ENCODE measurements at places on chromosomes 13 and 19.

- no peak for DNase-seq
Observed at GRCh38 chr13:108230377-108230776, 12.2 kb downstream of the ABHD13 start.

GRCh38 chr13:79508224-79508961, 27.4 kb downstream of the NDFIP2 start:
- no peak for DNase-seq

GRCh38 chr13:37648609-37649008, 50.0 kb upstream of the POSTN start:
- DNase-seq = no peak

DNA sequence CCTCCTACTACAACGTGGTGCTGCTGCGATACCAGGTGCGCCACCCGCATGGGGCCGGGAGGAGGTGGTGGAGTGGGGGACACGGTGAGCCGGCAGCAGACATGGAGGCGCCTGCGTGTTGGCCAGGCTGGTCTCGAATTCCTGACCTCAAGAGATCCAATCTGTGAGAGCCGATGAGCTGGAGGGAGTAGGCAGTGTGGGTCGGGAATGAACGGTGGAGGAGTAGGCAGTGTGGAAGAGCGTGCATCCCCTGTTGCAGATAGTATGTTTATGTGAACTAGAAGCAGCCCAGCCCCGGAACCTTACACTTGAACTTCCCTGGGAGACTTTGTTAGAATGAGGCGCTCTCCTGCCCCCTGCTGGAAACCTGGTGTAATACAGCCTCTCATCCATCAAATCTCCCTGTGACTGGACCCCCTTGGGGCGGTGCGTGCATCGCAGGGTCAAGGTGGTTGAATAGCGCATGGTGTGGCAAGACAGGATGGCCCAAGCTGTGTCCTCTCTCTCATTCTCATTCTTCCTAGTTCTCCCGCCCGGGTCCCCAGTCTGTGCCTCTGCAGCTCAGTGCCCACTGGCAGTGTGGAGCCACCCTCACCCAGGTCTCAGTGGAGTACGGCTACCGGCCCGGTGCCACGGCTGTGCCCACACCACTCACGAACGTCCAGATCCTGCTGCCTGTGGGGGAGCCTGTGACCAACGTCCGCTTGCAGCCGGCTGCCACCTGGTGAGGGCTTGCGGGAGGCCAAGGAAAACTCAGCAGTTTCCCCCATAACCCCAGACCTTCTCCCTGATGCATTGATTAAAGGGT, 10.5 kb upstream of the B3GNT3 start:
- peak; percentile 25 for DNase-seq

- DNase-seq = no peak
Observed at GRCh38 chr13:62960723-62961122, 1545.1 kb upstream of the PCDH20 start.

DNA sequence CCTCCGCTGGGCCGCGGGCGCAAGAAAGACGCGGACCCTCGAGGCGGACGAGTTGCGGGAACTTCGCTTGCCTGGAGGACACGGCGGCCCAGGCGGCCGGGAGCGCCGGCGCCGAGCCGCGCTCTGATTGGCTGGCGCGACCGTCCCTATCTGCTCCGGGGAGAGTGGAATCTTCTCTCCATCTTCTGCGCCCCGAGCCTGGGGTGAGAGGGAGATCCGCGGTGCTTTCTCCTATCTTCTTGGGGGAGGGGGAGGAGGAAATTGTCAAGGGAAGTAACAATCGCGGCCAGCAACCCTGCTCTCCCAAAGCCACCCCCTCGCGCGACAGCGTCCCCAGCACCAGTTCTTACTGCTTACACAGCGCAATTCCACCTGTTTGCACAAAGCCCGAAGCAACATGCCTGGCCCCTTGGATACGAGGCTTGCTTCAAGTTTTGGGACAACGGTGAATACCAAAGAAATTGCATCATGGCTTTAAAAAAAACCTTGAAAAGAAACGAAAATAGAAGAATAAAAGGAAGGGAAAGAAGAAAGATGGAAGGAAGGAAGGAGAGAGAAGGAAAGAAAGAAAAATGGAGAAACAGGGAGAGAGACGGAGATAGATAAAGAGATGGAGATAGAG, 4.8 kb downstream of the SOX21 start:
- DNase-seq = no peak

GRCh38 chr19:53912653-53913052, 3.6 kb downstream of the CACNG7 start:
- no peak for DNase-seq

DNA sequence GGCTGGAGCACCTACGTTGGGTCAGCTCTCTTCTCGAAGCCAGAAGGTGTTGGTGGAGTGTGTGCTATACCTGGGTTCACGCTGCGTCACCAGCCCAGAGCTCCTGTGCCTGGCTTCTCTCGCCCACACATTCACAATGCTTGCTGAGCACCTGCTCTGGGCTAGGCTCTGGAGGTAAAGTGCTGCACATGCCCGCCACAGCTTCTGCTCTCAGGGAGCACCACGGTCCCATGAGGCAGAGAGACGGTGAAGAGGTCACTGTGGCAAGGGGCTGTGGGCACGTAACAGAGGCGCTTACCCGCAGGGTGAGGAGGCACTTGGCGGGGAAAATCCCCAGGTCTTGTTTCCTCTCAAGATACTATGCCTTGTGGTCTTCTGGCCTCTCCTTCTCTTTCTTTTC, 174.2 kb downstream of the TEX29 start:
- no peak for DNase-seq

DNA sequence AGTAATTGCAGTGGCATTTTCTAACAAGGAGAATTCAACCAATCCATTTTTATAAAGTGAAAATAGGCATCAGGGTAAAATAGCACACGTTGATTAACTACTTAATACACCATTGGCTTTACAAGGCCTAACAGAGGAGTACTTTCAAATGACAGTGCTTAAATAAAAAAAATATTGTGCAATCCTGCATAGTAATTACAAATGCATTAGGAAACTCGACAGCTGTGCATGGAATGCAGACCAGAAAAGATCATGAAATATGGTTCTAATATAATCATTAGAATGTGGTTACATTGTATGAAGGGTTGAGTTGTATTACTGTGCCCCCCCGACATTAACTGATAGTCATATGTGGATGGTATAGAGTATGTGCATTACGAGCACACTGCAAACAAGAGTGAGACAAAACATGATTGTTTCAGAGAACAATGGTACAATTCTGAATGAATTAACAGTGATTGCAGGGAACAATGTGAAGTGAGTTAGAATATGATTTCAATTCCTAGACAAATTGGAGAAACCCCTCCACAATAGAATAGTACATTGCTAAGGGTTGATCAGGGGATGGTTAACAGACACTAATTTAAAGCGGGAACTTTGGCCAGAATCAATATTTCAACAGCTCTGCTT, 270.6 kb downstream of the GPC5 start:
- DNase-seq = no peak

DNA sequence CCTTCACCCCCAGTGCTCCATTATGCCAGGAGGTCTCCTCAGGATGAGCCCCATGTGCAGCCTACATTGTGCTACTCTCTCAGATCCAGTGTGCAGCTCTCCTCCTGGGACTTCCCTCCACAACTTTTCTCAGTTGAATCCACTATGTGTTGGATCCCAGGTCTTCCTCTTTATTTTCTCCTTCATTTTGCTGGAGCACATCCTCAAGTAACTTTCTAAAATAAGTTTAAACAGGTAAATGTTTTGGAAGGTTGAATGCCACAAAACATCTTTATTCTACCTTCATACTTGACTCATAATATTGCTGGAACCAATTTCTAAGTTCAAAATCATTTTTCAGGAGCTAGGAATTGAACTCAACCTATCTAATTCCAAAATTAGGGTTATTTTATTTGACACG, 52.1 kb downstream of the C13orf46 start:
- DNase-seq = no peak

- DNase-seq = peak; percentile 73
Observed at GRCh38 chr13:102773441-102774213, at the start of gene TEX30. Gene TEX30 (minus strand): TSS chr13:102773786. CDS start chr13:102770026, 3,760 bp downstream.

DNA sequence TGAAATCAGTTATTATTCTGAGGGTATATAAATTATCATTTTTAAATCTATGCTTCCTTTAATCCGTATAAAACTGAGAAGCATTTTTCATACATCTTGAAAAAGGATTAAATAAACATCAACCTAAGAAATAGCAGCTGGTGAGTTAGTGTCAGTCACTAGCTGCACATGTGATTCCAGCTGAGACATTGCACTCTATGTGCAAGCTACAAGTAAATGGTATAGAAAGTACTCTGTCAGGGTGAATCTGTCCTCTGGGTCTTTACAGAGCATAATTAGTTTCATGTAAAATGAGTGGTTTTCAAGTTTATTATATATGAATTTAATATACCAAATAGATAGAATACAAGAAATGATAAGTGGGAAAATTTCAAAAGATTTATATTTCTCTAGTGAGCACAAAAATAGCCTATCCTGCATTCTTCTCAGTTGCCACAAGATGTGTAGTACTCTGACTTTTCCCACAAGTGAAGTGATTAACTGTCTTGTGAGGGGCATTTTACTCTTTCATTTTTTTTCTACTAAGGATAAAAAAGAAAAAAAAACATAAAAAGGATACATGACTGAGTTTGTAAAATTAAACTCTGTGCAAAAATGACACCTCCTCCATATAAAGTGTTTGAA, 1372.1 kb downstream of the PCDH9 start:
- DNase-seq = no peak

DNA sequence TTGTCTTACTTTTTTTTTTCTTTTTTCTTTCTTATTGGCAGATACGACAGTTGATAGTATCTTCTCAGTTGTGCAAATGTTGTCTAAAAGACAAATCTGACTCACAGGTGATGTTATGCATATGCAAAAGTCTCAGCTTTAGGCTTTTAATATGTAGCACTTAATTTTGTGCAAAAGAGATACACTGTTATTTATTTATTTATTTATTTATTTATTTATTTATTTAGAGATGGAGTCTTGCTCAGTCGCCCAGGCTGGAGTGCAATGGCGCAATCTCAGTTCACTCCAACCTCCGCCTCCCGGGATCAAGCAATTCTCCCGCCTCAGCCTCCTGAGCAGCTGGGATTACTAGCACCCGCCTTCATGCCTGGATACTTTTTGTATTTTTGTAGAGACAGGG, 383.9 kb upstream of the PCDH9 start:
- DNase-seq = no peak

- no peak for DNase-seq
Observed at GRCh38 chr13:44068737-44069136, 189.0 kb downstream of the LACC1 start.

- DNase-seq = no peak
Observed at GRCh38 chr19:15838351-15838750, 22.9 kb upstream of the OR10H1 start.

- DNase-seq = no peak
Observed at GRCh38 chr19:32497391-32497790, 83.6 kb upstream of the PDCD5 start.

DNA sequence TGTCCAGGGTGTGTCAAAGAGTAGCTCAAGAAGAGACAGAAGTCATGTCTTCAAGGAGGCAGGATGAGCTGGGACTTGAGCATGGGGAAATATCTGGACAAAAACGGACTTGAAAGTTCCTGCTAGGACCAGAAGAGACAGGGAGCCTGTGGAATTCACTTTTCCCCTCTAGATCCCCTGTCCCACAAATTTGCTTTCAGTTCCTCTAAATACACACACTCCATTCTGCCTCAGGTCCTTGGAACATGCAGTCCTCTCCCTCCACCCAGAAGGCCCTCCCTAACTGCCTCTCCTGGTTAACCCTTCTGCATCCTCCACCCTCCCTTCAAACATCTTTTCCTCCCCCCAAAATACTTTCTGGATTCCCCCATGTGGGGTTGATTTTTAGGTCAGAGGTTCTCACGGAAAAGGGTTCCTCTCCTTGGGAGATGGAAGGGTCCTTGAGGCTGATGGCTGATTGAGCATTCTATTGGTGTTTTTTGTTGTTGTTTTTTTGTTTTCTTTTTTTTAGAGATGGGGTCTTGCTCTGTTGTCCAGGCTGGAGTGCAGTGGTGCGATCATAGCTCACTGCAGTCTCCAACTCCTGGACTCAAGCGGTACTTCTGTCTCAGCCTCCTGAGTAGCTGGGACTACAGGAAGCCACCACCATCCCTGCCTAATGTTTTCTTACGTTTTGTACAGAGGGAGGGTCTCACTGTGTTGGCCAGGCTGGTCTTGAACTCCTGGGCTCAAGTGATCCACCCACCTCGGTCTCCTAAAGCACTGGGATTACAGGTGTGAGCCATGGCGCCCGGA, 6.9 kb upstream of the RETN start:
- DNase-seq = no peak

- no peak for DNase-seq
Observed at GRCh38 chr19:45191375-45191774, 12.8 kb downstream of the BLOC1S3 start.

DNA sequence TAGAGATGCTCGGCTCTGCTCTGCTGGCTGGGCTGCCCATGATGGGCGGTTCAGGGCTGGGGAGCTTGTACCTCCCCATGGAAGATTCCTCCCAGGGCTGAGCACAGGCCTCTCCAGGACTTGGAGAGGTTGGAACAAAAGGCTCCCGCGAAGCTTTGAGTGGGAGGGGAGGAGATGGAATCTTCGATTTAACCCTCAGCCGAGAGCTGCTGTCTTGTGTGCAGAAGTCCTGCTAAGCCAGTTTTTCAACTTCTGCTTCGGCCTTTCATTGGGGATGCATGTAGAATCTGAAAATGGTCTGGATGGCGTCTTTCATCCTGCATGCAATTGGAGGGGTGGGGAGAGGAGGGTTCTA, 163.3 kb downstream of the KDM4B start:
- no peak for DNase-seq

- DNase-seq = no peak
Observed at GRCh38 chr13:33537676-33538075, 252.1 kb upstream of the STARD13 start.

- DNase-seq = no peak
Observed at GRCh38 chr19:4334929-4335570, 3.6 kb downstream of the STAP2 start.

DNA sequence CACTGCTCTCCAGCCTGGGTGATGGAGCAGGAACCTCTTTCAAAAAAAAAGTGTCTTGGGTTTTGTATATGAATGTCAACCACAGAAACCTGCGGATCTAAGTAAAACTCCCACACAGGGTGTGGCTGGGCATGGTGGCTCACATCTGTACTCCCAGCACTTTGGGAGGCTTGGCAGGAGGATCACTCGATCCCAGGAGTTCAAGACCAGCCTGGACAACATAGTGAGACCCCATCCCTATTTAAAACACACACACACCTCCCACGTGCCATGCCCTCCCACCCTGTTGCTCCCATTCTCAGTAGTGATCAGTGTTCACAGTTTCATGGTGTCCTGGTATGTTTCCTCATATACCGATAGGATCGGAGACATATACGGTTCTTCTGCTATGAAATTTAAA, 9.2 kb downstream of the TMED1 start:
- no peak for DNase-seq

DNA sequence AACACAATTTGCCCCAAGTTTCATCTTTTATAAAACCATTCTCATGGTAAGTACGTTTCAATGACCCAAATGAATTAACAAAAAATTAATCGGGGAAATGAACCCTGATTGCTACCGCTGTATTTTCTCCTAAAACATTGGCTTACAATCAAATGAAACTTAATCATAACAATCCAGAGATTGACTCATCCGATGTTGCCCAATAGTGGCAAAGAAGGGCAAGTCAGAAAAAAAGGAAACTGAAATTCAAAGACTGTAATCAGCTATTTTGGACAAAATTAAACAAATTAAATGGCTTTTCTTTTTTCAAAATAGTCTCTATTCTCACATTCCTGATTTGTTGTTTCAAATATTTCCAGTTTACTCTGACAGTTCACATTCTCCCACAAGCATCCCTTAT, 3.9 kb upstream of the ACOD1 start:
- no peak for DNase-seq

Measured in NK-92 treated with Interleukin-12 subunit alpha and Interleukin-12 subunit beta, amount 100 ng/mL, for 24 hours (cell line).